Stimulated activated CD4-positive, alpha-beta T cell treated with anti-CD3 and anti-CD28 coated beads, Interleukin-1b, Interleukin-23, amount 100 ng/mL, for 24 hours (primary cell): ENCODE measurements at places on chromosomes 2 and 18.

GRCh38 chr2:9145109-9145751, 61.4 kb upstream of the ASAP2 start:
- DNase-seq, result no peak

GRCh38 chr2:146844226-146844990, 1000.4 kb upstream of the ACVR2A start:
- DNase-seq, result no peak

DNA sequence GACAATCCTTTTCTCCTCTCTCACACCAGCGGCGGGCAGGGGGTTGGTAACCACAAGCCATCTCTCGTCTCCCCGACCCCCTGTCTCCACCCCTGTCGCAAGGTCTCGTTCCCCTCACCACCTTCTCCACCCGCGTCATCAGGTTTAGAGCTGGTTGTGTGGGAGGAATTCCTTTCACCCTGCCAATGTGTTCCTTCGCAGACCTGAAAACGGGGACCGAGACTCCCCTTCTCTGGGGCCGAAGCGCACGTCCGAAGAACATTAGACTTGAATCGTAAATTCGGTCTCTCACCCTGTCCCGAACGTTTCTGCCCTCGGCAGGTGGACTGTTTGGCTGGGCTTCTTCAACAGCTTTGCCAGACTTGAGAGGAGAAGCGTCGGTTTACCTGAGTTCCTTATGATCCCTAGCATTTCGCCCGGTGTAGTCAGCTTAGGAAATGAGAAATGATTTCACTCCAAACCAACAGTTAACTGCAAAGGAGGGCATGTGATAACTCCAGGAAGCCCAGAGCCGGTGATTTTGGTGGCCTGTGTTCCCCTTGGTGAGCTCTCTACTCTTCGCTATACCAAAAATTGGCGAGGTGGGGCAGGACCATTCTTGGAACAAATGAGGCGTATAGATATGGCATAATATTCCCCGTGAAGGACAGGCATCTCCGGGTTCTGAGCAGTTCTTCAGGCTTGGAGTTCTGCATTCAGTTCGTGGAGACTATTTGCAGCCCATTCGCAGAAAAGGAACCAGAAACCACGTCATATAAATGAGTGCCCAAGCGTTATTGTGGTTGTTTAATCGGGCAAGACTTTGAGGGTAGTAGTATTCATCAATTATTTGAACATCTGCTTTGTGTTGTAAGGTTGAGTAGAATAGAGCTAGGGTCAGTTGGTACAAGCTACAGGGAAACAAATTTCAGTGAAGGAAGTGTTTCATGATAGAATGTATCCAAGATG, 694 bp downstream of the CFAP36 start:
- peak; percentile 23 for DNase-seq

DNA sequence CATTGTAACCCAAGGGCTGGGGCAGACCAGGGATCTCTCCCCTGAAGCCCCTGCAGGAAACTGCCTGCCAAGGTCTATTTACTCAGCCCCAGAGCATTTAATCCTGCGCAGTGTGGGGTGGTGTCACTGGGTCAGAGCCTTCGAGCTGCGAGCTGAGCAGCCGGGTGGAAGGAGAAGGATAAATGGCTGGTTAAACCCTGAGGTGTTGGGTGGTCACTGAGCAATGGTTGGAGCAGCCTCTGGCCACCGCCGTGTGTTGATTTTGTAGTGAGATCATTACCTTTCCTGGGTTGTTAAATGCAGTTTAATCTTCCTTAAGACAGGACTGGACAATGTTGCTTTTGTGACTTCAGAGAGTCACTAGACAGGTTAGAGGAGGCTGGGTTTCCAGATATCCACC, 98.1 kb downstream of the SETBP1 start:
- DNase-seq, result no peak

GRCh38 chr2:232613538-232614134, 19.8 kb upstream of the EFHD1 start:
- no peak for DNase-seq

DNA sequence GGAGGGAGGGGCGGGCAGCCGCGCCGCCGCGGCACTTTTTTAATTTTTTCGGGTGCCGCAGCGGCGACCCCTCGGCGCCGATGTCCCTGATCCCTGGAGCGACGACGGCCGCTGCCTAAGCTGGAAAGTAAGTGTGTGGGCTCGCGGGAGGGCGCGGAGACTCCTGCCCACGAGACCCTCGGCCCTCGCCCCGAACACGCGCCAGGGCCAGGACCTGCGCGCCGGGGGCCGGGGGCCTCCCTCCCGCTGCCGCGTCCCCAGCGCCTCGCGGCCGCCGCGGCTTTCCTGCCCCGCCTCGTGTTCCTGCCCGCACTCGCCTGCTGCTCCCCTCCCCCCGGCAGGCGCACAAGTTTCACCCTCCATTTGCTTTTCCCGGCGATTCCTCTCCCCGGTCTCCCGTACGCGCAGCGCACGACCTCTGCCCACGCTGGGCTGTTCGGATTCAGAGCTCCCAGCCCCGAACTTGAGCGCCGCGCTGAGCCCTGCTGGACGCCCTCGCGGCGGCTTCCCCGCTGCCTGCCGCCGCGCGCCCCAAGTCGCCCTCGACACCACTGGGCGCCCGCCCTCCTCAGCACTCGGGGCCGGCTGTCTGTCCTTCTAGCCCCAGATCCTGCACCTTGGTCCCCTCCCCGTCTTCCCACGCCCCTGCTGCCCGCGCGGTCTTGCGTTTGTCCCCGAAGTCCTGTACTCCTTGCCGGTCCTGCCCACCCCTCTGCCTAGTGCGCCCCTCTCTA, 507 bp downstream of the PKP4 start:
- peak; percentile 32 for DNase-seq

DNA sequence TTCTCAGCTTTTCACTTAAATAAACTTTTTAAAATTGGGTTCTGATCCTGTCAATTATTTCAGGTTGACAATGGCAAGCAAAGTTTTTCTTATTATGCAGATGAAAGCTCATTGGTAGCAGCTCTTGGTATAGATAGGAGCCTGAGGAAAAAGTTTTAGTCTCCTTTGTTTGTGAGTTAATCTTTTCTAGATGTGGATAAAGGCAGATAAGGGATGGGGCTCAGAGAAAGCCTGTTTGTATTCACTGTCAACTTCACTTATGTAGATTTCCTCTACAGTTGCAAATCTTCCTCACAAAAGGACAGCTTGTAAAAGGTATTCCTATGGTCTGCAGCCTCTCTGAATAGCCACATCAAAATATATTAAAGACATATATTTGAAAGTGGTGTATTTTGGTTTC, 224.5 kb upstream of the SPOPL start:
- no peak for DNase-seq

- DNase-seq, result no peak
Observed at GRCh38 chr2:107108556-107108955, 222.6 kb upstream of the ST6GAL2 start.

DNA sequence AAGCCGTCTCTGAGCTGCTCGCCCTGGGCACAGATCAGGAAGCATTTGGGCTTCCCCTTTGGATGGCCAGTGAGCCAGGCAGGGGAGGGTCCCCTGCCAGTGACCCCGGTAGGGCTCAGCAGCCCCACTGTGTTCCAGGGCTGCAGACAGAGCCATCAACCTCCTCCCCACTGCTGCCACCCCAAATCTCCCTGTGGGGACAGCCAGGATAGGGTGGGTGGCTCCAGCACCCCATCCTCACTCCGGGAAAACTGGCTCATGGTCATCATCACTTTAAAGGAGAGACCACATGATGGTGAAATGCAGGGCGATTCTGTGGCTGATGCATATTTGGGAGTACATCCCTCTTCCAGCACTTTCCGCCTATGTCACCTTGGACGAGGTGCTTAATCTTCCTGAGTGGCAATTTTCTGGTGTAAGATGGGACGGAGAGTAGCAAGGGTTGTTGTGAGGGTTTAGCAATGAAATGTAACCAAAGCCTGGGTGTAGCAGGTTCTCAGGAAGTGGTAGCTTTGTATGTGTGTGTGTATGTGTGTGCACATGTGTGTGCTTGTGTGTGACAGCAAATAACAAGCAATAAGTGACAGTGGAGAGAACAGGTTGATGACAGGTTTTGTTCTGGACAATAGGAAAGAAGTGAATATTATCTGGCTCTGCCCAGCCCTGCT, 61.8 kb downstream of the ACAA2 start:
- DNase-seq, result no peak
